ENCODE measurements at places on chromosomes 2 and 18. TPM values are rescaled to one million over a fixed set of nuclear protein-coding genes. Genes with fewer than 3 reads are reported as not detected.

The PTPRN gene
- total RNA-seq = 0.44 TPM

The GULP1 gene
- 26.5 TPM for total RNA-seq

DNA sequence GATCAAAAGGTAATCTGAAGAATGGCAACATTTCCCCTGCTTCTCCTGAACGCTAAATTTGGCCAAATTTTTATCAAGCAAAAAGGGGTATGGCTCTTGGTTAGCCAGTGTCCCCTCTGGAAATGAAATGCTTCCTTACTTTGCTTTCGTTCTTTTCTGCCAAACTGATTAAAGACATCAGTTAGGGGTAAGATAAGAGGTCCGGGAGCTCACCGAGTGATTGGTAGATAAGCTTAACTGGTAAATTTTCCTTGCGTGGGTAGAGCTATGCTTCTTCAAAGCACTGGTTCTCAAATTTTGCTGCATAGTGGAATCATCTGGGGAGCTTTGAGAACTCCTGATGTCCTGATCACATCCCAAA is 62.7 kb upstream of the MAPRE2 start:
- no peak overlapping the region for H3K27ac ChIP-seq
- H3K27me3 ChIP-seq = peaks cover 64% of the 10 kb centered on the region
- H3K4me3 ChIP-seq = peak overlapping the region; percentile 89
- H3K4me1 ChIP-seq = peaks cover 4% of the 10 kb centered on the region

DNA sequence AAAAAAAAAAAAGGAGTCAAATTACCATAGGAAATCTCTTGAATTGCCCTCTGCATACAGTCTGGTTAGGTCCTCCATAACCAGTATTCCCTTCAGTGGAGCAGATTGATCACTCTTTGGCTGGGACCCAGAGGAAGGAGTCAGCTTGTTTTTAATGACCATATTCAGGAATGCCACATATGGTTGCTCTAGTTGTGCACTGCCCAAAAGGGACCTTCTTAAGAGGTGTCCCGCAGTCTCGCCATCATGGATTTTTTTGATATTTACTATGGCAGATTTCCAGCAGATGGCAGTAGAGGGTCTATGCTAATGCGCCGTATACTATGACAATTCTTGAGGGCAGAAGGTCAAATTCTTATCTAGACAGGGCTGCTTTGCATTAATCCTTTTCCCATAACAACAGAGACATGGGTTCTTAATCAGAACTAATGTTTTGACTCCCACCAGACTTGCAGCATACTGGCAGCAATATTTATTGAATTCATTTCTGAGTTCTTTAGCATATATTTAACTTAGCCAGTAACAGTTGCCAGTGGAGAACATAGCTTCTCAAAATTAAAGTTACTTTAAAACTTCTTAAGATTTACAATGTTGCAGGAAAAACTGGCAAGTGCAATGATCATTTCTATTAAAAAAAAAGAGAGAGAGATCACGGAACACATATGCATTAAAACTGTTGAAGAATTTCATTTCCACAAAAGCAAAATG is 31.8 kb upstream of the INPP4A start:
- no peak overlapping the region for H3K27ac ChIP-seq
- H3K4me1 ChIP-seq = no peaks in the 10 kb centered on the region
- H3K27me3 ChIP-seq = no peaks in the 10 kb centered on the region
- peak overlapping the region; percentile 43 for H3K4me3 ChIP-seq

GRCh38 chr2:172540421-172540820 is 15.5 kb upstream of the PDK1 start:
- no peak for DNase-seq
- no peaks in the 10 kb centered on the region for H3K36me3 ChIP-seq
- H3K27me3 ChIP-seq = no peaks in the 10 kb centered on the region
- no peak overlapping the region for H3K27ac ChIP-seq

- DNase-seq = peak; percentile 86
- peaks cover 2% of the 10 kb centered on the region for H3K4me1 ChIP-seq
- H3K27me3 ChIP-seq = peaks cover 79% of the 10 kb centered on the region
- H3K4me3 ChIP-seq = no peak overlapping the region
- H3K36me3 ChIP-seq = no peaks in the 10 kb centered on the region
Measured at GRCh38 chr2:31170071-31170698, 31.9 kb upstream of the GALNT14 start.

DNA sequence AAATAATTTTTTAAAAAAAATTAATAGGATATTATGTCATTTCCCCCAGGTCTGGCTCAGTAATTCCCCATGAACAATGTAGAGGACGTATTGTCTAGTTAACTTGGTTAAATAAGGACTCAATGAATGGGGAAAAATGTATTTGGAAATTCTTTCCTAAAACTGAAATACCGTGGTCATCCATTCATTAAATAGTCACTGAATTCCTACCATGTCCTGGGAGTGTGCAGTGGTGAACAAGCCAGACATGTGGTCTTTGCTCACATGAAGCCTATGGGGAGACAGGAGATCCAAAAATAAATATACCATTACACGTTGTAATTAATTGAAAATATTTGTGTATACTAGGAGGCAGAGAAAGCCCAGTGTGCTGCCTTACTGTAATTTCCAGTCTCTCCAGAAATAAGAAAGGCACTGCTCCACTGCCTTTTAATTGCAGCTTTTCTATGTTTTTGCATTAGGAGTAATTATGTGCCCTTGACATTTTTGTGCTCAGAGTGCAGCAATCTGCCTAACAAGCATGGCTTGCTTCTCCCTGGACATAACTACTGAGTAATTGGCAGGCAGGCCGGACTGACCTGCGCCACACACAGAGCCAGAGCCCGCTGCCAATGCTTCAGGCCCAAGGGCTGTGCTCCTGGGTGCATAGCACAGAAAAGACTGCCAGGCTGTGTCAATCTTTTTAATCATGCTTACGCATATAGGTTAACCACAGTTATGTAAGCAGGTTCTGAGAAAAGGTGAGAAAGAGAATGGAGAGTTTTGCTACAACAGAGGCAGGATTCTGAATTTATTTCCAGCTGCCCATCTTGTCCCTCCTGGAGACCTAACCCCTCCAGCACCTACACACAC is 22.2 kb upstream of the TTC39C start:
- no peak for DNase-seq
- no peak overlapping the region for H3K4me3 ChIP-seq
- H3K36me3 ChIP-seq = no peaks in the 10 kb centered on the region
- no peaks in the 10 kb centered on the region for H3K27me3 ChIP-seq
- no peak overlapping the region for H3K27ac ChIP-seq

DNA sequence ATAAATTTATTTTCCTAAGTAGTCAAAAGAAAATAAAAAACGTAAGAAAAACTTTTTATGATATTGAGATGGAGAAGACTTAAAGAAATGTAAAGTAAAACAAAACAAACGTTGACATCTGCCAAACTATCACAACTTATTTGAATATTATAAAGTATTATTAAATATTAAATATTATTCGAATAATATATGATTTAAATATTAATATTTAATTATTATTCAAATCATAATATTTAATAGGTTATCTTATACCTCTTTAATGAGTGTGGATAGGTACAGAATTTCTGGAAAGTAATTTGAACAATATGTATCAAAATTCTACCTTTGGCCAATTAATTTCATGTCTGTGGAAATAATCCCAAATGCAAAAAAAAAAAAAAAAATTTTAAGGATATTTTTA is 278.7 kb downstream of the RAD51AP2 start:
- no peak overlapping the region for H3K27ac ChIP-seq
- no peak overlapping the region for H3K4me3 ChIP-seq
- no peak for DNase-seq
- H3K36me3 ChIP-seq = no peaks in the 10 kb centered on the region
- no peaks in the 10 kb centered on the region for H3K4me1 ChIP-seq

DNA sequence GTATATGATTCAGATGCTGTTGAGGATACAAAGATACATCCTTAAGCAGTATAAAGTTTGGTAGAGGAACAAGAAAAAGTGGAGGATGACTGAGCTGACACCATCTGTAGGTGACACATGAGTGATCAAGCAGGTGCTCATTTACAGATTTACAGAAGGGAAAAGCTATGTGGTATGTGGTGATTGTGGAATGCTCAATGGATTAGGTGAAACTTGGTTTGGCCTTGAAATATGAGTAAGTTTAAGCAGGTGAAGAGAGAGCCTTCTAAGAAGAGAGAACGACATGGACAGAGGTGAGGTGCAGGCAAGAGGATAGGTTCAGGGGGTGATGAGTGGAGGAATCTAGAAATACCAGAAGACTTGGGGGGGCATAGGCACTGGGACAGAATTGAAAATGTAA is 5.9 kb downstream of the ASXL3 start:
- no peaks in the 10 kb centered on the region for H3K4me1 ChIP-seq
- no peak overlapping the region for H3K27ac ChIP-seq
- peaks cover 33% of the 10 kb centered on the region for H3K27me3 ChIP-seq

All from endodermal cell (in vitro differentiated cells).